ENCODE measurements at places on chromosomes 2 and 18.

DNA sequence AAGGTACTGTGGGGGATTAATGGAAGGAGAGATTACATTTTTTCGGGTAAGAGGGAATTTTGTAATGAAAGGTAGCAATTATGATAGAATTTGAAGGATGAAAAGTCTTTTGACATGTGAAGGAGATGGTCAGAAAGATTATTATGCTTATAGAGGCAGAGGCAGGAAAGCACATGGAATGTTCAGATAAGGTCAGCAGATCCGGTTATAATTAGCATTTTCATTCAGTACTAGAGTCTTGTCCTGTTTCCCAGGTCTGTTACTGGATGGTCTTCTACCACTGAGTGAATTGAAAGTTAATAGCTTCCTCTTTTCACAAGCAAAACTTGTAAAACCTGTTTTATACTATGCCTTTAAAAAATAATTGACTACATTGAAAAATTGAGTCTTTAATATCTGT lies 116.9 kb downstream of the PHLPP1 start:
- DNase-seq = no peak

GRCh38 chr2:61117534-61117933 lies 44.5 kb upstream of the C2orf74 start:
- no peak for DNase-seq

GRCh38 chr2:24720310-24720709 lies 72.9 kb downstream of the PTRHD1 start:
- DNase-seq = no peak

- DNase-seq = no peak
Measured at GRCh38 chr2:129004940-129005490, 686.3 kb upstream of the HS6ST1 start.

GRCh38 chr2:192157776-192158175 lies 37.0 kb downstream of the TMEFF2 start:
- DNase-seq = no peak

DNA sequence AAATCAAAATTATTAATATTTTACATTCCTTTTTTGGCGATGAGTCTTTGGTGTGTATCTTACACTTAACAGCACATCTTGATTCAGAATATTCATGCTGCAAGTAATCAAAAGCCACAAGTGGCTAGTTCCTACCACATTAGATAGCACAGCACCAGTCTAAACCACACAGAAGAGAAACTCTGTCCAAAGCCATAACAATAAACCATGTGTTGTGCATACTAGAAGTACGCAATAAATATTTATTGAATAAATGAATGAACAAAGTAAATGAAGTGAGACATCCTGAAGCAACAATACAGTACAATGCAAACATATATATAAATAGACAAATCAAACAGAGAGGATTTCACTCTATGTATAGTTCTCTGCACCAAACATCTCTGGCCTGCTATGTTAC lies 287.3 kb downstream of the EXOC6B start:
- no peak for DNase-seq

GRCh38 chr2:140586379-140586778 lies 1544.4 kb downstream of the LRP1B start:
- peak; percentile 14 for DNase-seq

- DNase-seq = no peak
Measured at GRCh38 chr2:98514096-98514639, 69.5 kb downstream of the INPP4A start.

DNA sequence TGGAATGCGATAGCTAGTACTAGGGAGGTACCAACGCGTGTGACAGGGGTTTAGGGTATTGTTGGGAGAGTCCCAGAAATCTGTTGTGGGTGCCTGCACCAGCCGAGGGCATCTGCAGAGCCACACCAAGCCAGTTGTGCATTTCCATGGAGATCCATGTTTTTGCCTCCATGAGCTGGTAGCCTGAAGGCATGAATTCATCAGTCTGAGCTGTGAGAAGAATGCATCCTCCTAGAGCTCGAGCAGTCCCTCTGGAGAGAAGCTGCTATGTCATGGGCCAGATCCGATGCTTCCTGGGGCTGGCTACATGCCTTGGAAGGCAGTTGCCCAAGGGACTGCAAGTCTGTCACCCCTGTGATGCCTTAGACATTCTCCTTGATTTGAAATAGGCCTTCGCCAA lies 57.9 kb downstream of the LIPG start:
- no peak for DNase-seq

DNA sequence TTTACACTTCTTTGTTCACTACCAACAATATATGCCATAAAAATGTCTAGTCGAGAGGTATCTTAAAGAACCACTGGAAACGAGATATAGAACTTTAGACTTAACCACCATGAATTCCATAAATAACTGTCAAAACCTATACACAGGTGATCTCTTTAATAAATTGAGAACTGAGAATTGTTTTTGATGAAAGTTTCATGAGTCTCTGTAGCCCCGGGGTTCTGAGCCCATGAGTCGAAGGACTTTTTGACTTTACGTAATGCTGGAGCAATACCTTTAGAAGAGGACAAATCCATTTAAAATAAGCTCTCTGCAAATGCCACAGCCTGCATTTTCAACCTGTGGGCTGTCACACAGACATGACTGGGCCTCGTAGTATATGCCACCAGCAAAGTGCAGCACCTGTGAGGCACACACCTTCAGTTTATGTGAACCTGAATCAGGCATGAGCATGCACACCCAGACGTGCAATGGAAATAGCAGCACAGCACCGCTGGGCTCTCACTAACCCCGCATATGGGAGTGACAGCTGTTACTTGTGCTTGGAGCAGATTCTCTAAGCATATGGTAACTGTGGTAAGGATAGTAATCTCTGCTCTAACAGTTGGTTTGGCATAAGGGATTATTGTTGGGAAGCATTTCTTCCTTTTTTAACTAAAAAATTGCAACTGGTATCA lies 383.2 kb downstream of the SOCS6 start:
- peak; percentile 47 for DNase-seq

GRCh38 chr2:105714141-105714540 lies 30.6 kb upstream of the NCK2 start:
- no peak for DNase-seq

- DNase-seq = peak; percentile 7
Measured at GRCh38 chr2:86274918-86275275, 62.5 kb downstream of the REEP1 start.

- no peak for DNase-seq
Measured at GRCh38 chr2:54673501-54673998, 49.9 kb upstream of the EML6 start.

GRCh38 chr2:215717501-215718381 lies 281.9 kb upstream of the FN1 start:
- no peak for DNase-seq

- DNase-seq = no peak
Measured at GRCh38 chr2:64440843-64441242, 13.1 kb upstream of the LGALSL start.

DNA sequence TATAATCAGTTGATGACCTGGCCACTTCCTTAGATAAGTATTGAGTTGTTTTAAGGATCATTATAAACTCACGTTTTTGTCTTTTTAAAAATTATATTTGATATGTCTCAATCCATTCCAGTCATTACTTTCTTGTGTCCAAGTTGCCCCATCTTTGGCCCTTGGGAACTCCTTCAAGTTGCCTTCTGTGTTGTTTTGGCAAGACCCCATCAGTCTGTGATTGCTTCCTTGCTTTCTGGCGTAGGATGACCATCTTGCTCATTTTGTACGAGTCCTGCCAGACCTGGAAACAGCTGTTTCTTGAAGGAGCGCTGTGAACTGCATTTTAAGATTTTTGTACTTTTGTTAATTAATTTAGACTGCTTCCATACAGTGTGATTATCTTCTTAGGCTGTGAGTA lies 68.9 kb upstream of the ITM2C start:
- no peak for DNase-seq

DNA sequence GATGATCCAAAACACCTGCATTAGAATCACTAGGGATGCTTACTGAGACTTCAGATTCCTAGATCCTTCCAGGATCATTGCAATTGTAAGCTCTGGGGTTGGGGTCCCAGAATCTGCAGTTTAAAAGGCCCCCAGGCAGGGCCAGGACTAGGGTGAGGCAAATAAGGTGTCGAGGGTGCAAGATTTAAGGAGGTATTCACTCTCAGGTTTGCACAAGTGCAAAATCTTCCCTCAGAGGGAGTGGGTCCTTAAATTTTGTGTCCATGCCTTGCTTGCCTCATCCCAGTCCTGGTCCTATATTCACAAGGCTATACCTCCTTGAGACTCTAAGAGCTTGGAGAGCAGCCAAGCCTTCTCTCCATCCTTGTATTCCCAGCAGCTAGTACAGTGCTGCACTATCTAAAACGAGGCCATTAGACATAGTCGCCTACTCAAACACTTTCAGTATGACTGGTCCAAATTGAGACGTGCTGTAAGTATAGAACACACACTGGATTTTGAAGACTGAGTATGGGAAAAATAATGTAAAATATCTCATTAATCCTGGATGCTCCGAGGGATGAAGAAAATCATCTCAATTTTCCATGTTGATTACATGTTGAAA lies 31.6 kb upstream of the MREG start:
- no peak for DNase-seq

DNA sequence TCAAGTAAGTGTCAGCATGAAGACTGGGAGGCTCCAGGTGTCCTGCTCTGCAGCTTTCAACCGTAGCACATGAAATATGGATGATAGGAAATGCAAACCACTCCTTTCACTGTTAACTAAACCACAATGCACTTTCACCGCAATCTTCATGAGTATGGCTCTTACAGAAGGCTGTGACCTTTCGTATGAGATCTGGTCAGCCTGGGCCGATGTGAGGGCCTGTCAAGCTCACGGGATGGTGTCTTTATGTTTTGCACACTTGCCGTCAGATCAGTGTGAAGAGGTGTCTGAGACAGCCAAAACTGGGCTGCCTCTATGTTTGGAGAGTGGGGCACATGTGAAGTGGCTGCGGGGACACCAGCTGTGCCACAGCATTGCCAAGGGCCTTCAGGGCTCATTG lies 62.8 kb upstream of the AFF3 start:
- no peak for DNase-seq

- no peak for DNase-seq
Measured at GRCh38 chr18:55139836-55140235, 180.6 kb upstream of the CCDC68 start.

GRCh38 chr2:230981704-230982103 lies 14.2 kb upstream of the SPATA3 start:
- no peak for DNase-seq

DNA sequence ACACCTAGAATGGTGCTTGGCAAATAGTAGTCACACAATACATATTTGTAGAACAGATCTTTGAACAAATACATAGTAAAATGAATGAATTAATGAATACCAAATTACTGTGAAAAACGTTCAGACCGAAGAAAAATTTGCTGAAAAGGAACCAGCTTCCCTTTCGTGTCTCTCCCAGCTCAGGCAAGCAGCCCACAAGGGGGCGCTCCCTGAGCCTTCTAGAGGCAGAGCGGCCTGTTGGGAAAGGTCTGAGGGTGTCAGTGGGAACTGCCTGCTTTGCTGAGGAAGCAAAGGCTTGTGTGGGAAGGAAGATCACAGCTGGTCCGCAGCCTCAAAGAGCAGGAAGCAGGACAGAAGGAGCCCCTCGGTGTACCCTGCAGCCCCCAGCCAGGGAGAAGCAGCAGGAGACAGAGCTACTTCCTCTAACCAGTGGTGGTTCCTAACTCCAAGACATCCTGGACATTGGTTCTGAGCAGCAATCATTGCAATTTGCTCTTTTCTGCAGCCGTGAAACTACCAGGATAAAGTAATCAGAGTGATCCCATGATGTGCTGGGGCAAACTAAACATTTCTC lies 231.1 kb downstream of the ANKRD30B start:
- DNase-seq = peak; percentile 27

GRCh38 chr2:12857891-12858290 lies 141.2 kb downstream of the TRIB2 start:
- no peak for DNase-seq

- DNase-seq = peak; percentile 42
Measured at GRCh38 chr2:10709290-10709939, 12.0 kb upstream of the ATP6V1C2 start.

DNA sequence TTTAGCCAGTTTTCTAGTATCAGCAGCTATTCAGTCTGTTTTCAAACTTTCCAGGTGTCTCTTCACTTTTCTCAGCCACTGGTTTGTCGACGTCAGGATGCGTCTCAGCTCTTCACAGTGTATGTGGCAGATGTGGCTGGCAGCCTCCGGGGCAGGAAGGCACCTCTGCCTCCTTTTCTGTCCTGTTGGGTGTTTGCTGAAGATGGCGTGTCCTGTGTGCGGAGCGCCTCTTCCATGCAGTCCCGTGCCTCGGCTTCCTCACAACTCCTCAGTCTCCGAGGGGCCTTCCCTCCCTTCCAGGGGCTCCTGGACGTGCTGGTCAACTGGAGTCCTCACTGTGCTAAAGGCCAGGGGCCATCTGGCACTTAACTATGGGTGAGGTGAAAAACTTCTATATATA lies 65.4 kb upstream of the PXDN start:
- DNase-seq = no peak

- no peak for DNase-seq
Measured at GRCh38 chr2:41495050-41495449, 552.8 kb upstream of the PKDCC start.
